ENCODE measurements at places on chromosomes 6 and 20.

DNA sequence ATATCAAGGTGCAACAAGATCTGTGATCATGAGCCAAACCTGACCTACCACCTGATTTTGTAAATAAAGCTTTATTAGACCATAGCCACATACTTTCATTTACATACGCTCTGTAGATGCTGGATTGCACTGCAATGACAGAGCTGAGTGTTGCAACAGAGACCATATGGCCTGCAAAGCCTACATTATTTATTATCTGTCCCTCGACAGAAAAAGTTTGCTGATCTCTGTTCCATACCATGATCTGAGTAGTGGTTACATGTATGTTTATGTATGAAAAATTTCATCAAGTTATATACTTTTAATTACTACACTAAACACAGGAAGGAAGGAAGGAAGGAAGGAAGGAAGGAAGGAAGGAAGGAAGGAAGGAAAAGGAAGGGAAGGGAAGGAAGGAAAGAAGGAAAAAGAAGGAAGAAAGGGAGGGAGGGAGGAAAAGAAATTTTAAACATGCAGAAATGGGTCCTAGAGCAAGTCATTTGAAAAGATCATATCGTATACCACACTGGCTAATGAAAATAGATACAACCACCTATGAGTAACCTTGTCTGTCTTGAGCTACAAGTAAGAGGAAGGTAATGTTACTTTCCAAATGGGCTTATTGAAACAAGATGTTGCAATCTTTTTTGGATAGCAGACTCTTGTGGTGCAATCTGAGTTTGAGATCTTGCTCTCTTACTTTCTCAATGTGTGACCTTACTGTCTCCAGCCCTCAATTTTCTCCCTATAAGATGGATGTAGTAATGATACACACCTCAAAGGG, 441.0 kb downstream of the KIF16B start:
- no peak for DNase-seq

- no peak for DNase-seq
These were observed 13.7 kb downstream of the BCL2L1 start for GRCh38 chr20:31708736-31709534.

GRCh38 chr20:50399917-50400704, 110.1 kb upstream of the PTPN1 start:
- no peak for DNase-seq

DNA sequence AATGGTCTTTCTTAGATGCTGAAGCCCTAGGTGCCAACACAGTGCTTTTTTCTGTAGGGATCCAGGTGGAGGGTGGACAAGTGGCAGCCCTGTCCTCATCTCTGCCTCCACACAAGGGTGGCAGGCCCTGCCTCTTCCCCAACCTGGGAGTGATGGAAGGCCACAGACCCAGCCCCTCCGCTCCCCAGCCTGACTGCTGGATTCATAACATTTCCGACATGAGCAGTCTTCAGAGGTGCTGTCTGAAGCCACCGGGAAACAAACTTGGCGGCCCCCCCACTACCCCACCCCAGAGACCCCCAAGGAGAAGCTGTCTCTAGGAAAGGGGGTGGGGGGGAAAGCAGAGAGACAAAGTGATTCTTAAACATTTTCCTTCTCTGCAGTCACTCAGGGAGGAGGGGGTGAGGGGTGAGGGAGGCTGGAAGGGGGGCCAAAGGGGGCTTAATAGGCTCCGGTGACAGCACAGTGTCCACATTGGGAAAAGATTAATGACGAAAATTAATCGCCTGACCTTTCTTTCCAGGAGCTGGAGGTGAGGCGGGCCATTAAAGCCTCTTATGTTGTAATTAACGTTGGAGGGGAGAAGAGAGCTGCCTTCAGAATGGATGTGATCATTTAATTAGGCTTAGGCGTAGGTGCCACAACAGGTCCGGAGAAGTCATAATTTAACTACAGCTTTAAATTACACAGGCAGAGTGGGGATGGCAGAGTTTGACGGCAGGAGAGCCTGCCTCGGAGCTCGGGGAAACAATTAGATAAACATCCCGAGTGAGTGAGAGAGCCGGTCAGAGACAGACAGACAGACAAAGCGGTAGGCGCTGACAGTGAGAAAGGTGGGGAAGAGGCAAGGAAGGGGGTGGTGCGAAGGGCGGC, 76.8 kb upstream of the FOXP4 start:
- no peak for DNase-seq

- DNase-seq = no peak
These were observed 8.3 kb downstream of the CHMP4B start for GRCh38 chr20:33819456-33819855.

DNA sequence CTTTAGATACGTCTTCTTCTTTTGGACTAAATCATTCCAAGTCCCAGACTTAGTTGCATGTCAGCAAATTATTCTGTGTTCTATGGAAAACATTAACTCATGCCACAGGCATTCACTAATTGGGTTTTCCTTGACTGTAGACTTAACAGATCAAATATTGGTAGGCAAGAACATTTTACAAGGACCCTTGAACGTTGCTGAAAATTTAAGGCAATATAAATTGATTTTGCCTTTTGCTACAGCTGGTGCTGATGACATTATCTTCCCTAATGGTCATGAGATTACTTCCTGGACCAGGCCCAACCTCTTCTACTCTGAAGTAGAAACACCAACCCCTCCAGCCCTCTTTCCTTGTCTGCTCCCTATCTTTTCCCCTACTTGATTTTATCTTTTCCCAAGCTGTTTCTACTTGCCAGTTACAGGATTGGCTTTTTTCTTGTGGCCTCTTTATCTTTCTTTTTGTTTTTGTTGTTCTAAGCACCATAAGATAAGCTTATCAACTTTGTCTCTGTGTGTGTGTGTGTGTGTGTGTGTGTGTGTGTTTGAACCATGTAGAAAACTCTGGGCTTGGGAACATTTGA, 514.0 kb upstream of the SOX4 start:
- DNase-seq = no peak

GRCh38 chr6:6583836-6584235, 4.7 kb upstream of the LY86 start:
- no peak for DNase-seq

DNA sequence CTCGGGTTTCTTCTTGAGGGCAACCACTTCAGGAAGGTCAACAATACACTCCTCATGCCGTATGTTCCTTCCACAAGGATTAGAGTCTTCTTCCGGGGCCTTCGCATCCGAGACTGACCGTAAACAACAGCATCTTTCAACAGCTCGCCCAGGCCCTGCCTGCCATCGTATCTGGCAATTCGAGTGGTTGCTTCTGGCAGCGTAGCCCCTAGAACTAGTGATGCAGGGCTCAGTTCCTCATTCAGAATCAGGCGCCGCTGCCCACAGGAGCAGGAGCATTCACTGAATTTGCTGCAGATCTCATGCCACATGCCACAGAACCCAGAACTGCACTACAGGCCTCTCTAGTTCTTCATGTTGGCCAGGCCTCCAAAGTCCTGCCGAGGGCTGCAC, 59.0 kb upstream of the AFDN start:
- DNase-seq = no peak

DNA sequence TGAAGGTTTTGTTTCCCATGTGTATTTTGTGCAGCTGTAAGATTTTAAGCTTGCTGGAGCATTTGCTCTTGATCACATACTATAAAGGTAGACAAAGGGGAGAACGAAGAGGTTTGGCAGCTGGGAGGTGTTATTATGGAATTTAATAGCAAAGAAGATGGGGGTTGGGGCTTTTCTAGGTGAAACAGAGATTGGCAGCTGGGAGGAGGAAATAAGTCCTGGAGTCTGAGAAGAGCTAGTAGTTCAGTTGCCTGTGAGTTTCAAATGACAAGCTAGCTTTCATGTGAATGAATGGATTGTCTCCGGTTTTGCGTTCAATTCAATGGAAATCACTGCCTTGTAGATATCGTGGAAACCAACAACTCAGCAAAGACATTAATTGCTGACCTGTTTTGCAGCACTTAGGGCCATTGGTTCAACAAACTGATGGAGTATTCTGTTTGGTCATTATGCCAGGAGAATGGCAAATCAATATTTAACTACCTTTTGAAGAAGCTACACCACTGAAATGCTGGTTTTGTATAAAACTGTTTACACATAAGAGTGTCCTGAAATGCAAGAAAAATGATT, 38.1 kb upstream of the FLRT3 start:
- no peak for DNase-seq

- DNase-seq = no peak
These were observed 45.1 kb upstream of the TBX18 start for GRCh38 chr6:84809455-84809854.

GRCh38 chr6:69948479-69949114, 82.2 kb downstream of the COL19A1 start:
- DNase-seq = no peak

Data from activated effector memory CD4-positive, alpha-beta T cell treated with anti-CD3 and anti-CD28 coated beads, Interleukin-2, amount 50 U/mL, for 16 hours (primary cell).